ENCODE measurements at places on chromosomes 1 and 21. TPM values are rescaled to one million over a fixed set of nuclear protein-coding genes. Genes with fewer than 3 reads are reported as not detected.

FCRL6 gene
- not detected for total RNA-seq

AMPD1 gene
- total RNA-seq: not detected

LCE1B gene
- total RNA-seq: not detected

CCDC185 gene
- not detected for total RNA-seq

ADGRB2 gene
- 0.20 TPM for total RNA-seq

MCOLN3 gene
- not detected for total RNA-seq

CFAP141 gene
- total RNA-seq: not detected

CCT3 gene
- 374 TPM for total RNA-seq

SAMD13 gene
- 1.7 TPM for total RNA-seq
